ENCODE measurements at places on chromosomes 5 and 9. TPM values are rescaled to one million over a fixed set of nuclear protein-coding genes. Genes with fewer than 3 reads are reported as not detected.

GRCh38 chr5:131328536-131329285, 64.9 kb downstream of the CDC42SE2 start:
- DNase-seq = no peak

- DNase-seq = no peak
Measured at GRCh38 chr9:25302601-25303000, 375.6 kb downstream of the TUSC1 start.

Gene PCDHB2
- total RNA-seq = 4.4 TPM

Gene PCDHGB7
- total RNA-seq = 18.1 TPM

GRCh38 chr5:172549696-172550095, 91.4 kb upstream of the NEURL1B start:
- DNase-seq = peak; percentile 64

Data from lung (tissue), 17 donors.